ENCODE measurements at places on chromosomes 5 and 9.
A peak's percentile ranks its signal among the peaks of the same experiment; 100 is the strongest.

GRCh38 chr5:138668451-138669380 lies 84.5 kb upstream of the CTNNA1 start:
- DNase-seq: no peak

DNA sequence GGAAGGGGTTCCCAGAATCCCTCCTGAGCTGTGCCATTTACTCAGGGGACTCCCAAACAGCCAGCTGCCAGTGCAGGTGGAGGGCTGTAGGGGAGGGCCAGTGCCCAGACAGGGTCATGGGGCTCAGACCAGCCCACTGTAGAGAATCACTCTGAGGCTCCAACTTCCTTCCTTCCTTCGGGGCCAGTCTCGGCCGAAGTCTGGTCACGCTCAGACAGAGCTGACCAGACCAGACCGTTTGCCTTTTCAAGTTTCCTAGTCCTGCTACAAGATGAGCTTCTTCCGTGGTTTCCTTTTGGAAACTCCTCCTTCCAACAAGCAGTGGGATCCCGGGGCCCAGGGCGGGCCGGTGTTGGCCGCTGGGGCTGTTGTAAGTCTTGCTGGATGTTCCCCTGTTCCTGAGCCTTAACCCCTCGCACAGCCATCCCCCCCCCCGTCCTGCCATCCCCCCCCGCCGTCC lies 52.6 kb downstream of the SAR1B start:
- no peak for DNase-seq

DNA sequence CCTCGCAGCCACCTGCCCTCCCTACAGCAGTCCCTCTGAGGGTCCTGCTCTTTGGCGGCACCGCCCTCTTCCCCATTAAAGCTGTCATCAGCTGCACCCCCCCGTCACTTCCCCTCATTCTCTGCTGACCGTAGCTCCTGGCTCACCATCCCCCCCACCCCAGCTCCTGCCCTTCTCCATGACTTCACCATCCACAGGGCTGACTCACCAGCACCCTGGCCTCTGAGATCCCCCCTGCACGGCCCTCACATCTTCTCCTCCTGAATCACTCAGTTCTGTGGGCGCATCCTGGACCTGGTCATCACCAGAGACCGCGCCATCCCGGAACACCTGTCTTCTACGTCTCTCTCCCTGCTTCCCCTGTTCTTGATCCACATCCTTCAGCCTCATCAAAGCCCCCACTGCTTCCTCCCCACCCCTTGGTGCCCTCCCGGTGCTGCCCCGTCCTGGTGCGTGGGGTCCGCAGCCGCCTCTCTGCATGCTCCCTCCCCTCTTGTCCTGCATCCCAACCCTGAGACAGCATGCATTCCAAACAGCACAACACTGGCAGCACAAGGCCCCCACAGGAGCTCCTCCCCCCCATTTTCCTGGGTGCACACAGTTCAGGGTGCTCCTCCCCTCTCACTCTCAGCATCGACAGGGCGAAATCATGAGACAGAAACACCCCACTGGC lies 12.9 kb downstream of the FLT4 start:
- DNase-seq: no peak

- no peak for DNase-seq
These were observed 11.0 kb downstream of the UBAC1 start for GRCh38 chr9:135950135-135950682.

- no peak for DNase-seq
These were observed 4.6 kb upstream of the TXN start for GRCh38 chr9:110260911-110261310.

- DNase-seq: no peak
These were observed 54.4 kb downstream of the ARSB start for GRCh38 chr5:78930721-78931120.

GRCh38 chr5:88518131-88519016 lies 249.7 kb upstream of the TMEM161B start:
- DNase-seq: no peak

GRCh38 chr5:10354048-10354872 lies 765 bp downstream of the MARCHF6 start:
- DNase-seq: no peak

DNA sequence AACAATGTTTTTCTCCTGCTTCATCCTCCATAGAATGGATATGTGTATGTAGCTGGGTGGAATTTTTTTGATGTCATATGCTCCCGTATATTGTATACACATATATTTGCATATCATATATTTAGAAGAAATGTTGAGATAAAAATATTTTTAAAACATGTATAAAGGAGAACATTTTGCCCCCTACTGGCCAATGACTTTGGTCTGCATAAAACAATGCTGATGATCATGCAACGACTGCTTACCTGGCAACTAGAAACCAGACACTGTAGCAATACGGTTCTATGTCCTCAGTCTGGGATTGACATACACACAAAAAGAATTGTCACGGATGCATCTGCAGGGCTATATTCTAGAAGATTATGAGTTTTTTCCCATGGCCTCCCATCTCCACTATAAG lies 503.6 kb downstream of the ELAVL2 start:
- no peak for DNase-seq

- no peak for DNase-seq
These were observed 2.7 kb downstream of the ASTN2 start for GRCh38 chr9:117412006-117412715.

DNA sequence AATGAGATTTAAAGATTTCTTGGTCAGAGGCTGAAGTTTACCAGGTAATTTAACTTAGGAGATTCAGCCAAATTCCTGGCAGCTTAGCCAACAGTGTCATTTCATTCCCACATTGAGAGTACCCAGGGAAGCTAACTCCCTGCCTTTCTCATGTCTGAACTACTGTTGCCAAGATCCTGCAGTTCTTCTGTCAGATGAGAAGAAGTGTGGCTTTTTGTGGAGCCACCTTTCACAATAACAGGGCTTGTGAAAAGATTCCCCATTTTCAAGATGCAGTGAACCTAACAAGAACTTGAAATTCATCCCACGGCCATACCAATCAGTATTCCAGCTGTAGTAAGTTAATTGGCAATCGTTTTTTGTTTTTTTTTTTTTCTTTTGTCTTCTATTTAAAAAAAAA lies 176.4 kb downstream of the XRCC4 start:
- DNase-seq: no peak

GRCh38 chr5:179534431-179534830 lies 15.9 kb upstream of the RUFY1 start:
- no peak for DNase-seq

- no peak for DNase-seq
These were observed 577.5 kb upstream of the CLINT1 start for GRCh38 chr5:158436271-158437065.

DNA sequence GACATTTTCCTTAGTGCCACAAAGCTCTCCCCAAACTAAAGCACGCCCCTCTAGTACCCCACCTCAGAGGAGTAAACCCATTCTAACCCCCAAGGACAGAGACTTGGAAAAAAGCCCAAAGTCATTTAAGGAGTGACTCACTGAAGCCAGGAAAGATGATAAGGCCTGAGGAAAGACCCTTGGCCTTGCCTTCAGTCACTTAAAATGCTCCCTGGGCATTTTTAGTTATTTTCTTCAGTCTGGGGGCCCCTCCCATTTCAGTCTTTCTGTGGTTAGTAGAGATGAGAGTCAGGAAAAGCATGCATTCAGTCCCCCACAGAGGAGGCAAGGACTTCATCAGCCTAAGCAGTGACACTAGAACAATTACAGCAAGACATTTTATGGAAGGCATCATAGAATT lies 13.7 kb upstream of the TLX3 start:
- no peak for DNase-seq

- no peak for DNase-seq
These were observed 2083.5 kb upstream of the C9orf72 start for GRCh38 chr9:29656641-29657406.

DNA sequence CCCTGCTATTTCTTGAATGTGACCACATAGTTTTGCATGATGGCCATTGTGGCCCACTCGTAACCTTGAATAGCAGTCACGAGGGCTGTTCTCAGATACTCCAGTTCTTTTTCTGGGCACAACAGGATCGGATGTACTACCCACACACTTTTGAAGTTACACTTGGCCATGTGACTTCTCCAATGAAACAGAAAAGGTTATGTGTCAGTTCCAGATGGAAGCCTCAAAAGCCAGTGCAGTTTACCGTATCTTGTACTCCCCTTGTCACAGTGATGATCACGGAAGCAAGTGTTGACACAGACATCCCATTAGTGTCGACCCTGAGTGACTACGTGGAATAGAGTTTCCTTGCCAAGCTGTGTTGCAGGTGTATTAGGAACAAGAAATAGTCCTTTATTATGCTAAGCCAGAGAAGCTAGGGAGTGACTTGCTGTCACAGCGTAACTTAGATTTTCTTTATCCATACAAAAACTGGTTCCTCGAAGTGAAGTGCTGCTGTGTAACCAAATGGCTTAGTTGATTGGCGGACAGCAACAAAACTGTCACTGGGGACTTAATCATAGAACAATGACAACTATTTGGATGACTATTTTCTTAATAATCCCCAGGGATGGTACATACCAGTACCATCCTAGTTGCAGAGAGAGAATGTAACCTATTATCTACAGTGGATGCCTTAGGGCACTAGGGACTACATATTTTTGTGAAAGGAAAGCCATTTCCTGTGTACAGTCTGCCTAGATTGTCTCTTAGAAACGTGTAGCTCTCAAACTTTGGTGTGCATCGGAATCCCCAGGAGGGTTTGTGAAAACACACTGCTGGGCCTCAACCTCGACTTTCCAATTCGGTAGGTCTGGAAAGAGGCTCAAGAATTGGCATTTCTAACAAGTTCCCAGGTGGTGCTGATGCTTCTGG lies 90.1 kb upstream of the DMRT1 start:
- DNase-seq: no peak

GRCh38 chr5:144237851-144238250 lies 67.2 kb downstream of the KCTD16 start:
- no peak for DNase-seq

GRCh38 chr5:58156973-58157701 lies 302.7 kb downstream of the PLK2 start:
- peak; percentile 20 for DNase-seq

GRCh38 chr5:176776141-176776865 lies 34.1 kb upstream of the UNC5A start:
- no peak for DNase-seq

DNA sequence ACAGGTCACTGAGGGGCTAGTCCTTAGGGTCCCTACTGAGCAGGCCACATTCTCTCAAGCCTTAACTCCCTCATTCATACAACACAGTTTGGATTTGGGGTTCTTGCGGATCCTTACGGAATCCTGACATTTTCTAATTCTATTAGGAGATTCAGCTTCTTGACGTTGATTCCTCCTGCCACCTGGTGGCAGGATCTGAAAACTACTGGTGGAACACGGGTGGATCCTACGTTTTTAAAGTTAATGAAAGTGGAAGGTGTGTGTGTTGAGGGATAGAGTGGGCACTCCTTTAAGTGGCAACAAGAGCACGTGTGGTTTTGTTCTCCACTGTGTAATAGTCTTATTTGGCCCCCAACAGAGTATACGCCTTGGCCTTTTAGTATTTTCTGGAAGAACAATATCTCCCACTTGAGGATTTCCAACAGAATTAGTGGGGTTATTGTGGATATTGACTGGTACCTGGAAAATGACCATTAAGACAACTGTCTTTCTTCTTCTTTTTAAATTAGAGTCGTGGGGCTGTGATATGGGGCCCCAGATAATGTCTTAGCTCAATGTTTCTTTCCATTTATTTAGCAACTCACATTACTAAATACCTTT lies 25.2 kb downstream of the SLC28A3 start:
- DNase-seq: no peak

- DNase-seq: no peak
These were observed 45.6 kb downstream of the DBH start for GRCh38 chr9:133681658-133682306.

- no peak for DNase-seq
These were observed 57.2 kb downstream of the MTRR start for GRCh38 chr5:7925961-7926695.

DNA sequence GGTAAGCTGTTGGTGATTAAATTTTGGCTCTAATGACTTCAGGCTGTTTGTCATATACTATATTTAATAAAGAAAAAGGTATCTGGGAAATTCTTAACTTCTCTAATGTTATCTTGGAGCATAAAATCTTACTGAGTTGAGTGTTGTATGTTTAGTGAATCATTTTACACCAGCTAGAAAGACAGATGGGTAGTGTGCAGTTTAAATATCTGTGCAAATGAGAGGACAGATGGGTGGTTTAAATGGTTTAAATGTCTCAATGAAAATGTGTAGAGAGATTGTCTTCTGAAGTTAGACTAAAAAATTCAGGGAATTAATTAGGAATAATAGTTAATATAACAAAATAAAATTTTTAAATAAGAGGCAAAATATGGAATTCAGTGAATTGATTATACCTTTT lies 114.5 kb downstream of the FER start:
- no peak for DNase-seq

DNA sequence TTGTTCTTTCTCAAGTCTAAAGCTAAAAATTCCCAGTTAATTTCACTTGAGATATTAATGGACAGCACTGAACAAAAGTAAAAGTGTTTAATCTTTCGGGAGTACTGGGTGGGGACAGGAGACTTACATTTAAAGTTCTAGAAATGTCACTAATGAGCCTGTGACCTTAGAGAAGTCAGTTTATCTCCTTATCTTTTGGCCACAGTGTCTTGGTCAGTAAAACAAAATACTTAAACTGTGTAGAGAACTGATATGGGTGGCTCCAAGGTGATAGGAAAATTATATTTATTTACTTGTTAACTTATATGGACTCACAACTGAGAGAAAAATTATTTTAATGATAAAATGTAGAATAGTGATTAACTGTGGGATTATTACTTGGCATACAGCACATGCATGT lies 8.9 kb downstream of the IPO11 start:
- DNase-seq: no peak

- no peak for DNase-seq
These were observed 212.5 kb downstream of the DEPDC1B start for GRCh38 chr5:60487476-60487875.

GRCh38 chr9:76905791-76906646 lies at the start of gene PRUNE2:
PRUNE2 (minus strand) TSS chr9:76906114; CDS start chr9:76905963, 151 bp downstream.
- DNase-seq: peak; percentile 74

DNA sequence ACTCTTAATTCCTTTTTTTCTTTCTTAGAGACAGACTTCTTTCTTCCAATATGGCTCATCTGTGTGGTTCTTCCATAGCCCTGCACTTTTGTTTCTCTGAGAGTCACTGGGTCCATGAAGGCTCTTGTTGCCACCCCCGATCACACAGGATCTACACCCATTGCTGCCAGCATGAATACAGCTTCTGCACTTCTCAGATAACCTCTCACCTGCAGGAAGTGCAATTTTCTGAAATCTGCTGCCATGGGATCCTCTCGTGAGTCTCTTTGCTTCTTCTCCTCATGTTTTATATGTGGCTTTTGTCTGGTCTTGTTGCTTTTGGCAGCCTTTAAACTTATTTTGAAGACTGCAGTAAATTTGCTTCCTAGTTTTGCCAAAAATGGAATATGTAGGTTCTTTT lies 171.2 kb downstream of the TMEM167A start:
- DNase-seq: no peak

- DNase-seq: no peak
These were observed 19.6 kb downstream of the QSOX2 start for GRCh38 chr9:136225748-136226679.

- DNase-seq: no peak
These were observed 113.3 kb upstream of the GRAMD2B start for GRCh38 chr5:126309860-126310259.

Data from amygdala (tissue), 56 donors.